ENCODE measurements at places on chromosomes 5 and 9.

- DNase-seq: no peak
Measured at GRCh38 chr5:109053995-109054417, 306.3 kb downstream of the FER start.

DNA sequence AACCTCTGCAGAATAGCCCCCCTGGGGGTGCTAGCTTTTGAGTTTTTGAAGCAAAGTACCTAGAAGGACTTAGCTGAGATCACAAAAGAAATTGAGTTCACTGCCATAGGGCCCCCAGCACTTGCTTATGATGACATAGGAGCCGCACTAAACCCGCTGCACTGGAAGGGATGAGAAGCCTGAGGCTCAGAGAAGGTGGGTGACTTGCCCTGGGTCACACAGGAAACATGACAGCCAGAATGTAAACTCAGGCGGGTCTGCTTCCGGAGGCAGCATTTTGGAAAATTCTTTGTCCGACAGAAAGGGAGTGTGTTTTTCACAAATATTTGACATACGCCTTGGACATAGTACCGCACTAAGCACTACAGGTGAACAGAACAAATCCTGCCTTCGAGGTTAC lies 8.4 kb upstream of the TOR1B start:
- no peak for DNase-seq

- no peak for DNase-seq
Measured at GRCh38 chr5:16855485-16855884, 80.6 kb downstream of the MYO10 start.

GRCh38 chr9:18235181-18235908 lies 238.6 kb upstream of the ADAMTSL1 start:
- no peak for DNase-seq

- DNase-seq: no peak
Measured at GRCh38 chr9:13596383-13596970, 317.0 kb upstream of the MPDZ start.

GRCh38 chr9:5947912-5948311 lies 57.2 kb downstream of the MLANA start:
- DNase-seq: no peak

DNA sequence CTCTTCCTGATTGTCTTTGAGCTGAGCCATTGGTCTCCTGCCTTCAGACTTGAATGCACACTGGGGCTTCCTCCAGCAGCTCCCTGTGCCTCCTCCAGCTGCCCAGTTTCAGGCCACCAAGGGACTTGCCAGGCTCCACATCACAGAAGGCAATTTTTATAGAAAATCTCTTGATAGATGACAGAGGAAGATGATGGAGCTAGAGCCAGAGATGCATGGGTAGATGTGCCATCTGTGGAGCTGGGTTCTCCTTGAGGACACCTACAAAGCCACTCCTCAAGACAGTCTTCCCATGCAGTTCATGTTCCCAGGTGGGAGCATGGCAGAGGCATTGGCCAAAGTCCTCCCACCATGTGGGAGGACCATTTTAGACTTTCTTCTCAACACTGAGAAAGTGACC lies 239.6 kb upstream of the IRX1 start:
- DNase-seq: peak; percentile 77

GRCh38 chr9:111094433-111094924 lies 56.2 kb upstream of the LPAR1 start:
- DNase-seq: no peak

DNA sequence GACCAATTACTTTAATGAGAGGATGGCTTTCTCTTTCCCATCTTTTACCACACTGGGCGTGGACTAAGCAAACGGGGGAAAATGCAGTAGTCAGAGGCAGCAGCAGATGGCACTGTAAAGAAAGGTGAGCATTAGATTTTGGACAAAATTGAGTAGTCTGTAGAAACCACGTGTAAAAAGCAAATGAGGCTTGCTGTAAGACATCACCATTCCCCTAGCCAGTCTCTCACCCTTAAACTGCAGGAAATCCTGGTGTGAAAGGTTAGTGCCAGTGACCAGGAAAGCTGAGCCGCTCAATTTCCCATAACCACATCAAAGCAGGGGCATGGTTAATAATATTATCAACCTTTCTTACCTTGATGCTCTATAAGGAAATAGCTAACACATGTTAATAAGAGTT lies 31.8 kb downstream of the SPATA31C2 start:
- DNase-seq: no peak

GRCh38 chr9:114123031-114123977 lies 24.2 kb upstream of the KIF12 start:
- no peak for DNase-seq

DNA sequence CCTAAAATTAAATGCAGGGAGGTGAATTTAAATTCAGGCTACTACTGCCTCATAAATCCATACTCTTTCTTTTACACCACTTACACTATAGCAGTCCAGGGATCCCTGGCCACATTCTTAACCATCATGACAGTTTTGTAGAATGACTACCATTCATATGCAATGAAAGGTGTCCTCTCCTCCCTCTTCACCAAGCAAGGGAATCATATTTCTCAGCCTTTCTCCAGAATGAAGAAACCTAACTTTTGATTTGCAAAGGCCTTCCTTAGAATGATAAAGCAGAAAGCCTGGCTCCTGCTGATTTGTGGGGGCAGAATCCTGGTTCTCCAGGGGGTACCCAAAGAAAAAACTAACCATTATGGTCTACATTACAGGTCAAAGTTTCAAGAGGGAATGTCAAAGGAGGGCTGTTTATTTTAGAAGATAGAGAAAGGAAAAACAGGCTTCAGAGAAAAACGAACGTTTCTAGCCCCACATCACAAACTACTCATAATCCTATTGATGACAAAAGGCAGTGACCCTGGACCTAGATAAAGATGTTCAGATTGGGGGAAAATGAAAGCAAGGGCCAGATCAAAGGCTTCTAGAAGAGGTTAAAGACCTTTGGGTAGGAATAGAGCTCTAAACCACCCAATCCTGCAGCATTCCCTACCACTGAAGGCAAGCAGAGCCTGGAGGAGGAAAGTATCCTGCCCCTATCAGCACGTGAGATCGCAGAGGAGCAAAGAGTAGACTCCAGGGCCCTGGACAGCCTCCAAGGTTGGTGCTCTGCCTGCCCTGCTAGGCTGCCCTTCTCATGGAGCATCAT lies 11.5 kb downstream of the WNT8A start:
- no peak for DNase-seq

GRCh38 chr5:97102010-97102470 lies 40.4 kb downstream of the LIX1 start:
- DNase-seq: no peak

DNA sequence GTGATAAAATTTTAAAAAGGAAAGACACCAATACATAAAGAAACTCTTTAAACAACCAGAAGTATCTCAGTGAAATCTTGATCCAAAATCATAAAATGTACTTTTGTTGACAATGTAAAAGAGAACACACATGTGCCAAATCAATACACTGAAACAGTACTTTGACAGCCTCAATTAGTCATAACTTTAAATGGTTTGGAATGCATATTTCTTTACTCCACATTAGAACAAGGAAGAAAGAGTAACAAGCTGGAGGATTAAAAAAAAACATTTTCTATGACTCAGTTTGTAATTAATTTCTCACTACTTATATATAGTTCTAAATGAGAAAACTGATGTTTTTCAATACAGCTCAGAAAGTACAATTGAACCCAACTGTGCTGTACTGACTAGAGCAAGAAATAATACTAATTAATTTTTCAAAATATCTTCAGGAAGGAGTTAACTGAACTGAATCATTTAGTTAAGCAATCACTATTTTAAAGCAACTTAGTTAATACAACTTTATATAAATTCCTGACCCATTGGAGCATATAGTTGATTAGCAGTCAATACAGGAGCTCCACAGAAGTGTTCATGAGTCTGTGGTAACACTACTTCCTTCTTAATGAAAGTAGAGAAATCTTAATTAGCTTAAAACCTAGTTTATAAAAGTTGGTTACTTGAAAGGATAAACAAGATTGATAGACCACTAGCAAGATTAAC lies 101.0 kb downstream of the NR3C1 start:
- no peak for DNase-seq

DNA sequence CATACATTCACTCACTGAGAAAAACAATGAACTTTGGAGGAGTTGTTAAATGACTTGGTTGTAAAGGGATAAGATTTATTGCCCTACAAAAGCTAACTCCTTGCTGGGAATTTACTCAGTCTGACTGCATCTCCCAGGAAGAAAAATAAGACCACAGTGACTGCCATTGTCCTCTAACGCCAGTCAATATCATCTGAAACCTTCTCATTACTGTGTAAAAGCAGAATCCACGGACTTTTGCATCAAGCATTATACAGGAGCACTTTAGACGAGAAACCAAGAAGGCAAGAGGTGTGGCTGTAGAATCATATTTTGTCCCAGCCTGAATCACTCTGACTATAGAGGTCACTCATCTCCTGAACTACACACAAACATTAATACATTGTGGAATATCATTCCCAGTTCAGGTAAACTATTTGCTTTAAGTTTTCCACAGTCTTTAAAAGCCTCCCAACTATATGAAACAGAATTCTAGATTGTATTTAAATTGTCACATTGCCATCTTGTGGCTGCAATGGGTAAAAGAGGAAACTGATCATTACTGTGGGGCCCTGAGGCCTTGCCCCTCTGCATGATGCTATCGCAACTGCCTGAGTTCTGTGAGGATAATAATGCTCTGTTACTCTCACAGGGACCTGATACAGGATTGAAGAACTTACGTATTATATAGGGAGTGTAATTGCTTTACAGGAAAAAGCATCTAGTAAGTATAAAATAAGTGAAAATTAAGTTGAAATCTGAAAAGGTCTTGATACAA lies 142.9 kb downstream of the SLCO4C1 start:
- DNase-seq: no peak

GRCh38 chr5:119016125-119016774 lies 27.9 kb upstream of the DTWD2 start:
- DNase-seq: no peak

GRCh38 chr5:175275097-175275496 lies 168.9 kb downstream of the DRD1 start:
- DNase-seq: no peak

- DNase-seq: no peak
Measured at GRCh38 chr5:139994234-139994633, 48.9 kb downstream of the NRG2 start.

- no peak for DNase-seq
Measured at GRCh38 chr5:102759700-102760099, 4.6 kb downstream of the PAM start.

DNA sequence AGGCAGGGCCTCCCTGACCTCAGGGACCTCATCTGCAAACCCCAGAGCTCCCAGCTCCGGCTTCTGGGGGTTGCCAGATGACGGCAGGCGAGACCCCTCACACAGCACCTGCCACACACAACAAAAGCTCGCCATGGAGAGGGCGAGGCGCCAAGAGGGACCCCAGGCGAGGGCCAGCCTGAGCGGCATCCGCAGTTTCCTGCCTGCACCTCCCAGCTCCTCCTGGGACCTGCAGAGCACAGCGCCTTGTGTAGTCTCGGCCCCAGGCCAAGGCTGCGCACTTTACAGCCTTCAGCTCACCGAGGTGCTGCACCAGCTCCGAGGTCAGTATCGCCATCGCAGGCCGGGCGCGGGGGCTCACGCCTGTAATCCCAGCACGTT lies 82.4 kb upstream of the ADAMTS2 start:
- DNase-seq: no peak

DNA sequence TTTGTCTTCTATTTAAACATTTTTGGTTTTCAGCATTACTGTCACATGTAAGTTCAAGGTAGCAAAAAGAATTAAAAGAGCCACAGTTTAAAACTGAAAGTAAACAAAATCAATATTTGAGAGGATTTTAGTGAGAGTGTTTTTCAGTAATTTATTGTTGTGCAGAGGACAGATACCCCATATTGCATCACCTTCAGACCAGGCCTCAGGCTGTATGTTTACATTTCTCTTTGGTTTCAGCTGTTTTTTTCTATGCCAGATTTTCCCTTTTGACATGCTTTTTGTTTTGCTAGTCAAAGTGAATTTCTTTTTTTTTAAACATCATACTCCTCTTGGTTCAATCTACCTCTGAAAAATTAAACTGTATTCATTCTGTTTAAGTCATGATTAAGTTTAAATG lies 47.2 kb downstream of the MAST4 start:
- DNase-seq: no peak

DNA sequence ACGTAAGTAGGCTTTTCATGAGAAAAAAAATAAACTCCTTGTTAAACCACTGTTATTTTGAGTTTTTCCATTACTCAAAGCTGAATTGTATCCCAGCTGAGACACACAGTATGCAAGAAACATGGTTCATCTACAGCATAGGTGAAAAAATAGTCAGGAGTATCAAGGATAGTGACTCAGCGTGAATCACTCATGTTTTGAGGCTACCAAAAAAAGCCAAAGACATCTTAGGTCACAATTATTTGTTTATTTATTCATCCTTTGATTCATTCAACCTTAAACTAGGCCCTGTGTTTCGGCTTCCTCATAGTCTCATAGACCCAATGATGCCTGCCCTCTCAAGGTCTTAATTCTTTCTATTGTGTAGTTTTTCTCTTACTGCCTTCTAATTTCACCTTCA lies 32.9 kb upstream of the STX17 start:
- DNase-seq: no peak

DNA sequence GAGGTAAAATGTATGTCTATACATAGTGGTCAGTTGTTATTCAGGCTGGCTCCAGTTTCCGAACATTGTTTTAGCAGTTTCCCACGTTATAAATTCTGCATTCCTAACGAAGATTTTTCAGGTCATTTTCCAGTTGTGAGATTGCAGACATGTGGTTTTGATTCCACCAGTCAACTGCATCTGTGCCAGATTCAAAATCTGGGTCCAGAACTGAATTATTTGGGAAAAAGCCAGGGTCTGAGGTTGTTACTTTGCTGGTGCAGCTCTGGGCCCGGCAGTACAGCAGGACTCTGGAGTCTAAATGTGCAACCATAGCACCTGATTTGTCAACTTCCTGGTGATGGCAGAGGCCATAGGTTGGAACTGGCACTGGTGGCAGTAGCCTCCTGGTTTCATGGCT lies 105.7 kb upstream of the MEGF10 start:
- no peak for DNase-seq

DNA sequence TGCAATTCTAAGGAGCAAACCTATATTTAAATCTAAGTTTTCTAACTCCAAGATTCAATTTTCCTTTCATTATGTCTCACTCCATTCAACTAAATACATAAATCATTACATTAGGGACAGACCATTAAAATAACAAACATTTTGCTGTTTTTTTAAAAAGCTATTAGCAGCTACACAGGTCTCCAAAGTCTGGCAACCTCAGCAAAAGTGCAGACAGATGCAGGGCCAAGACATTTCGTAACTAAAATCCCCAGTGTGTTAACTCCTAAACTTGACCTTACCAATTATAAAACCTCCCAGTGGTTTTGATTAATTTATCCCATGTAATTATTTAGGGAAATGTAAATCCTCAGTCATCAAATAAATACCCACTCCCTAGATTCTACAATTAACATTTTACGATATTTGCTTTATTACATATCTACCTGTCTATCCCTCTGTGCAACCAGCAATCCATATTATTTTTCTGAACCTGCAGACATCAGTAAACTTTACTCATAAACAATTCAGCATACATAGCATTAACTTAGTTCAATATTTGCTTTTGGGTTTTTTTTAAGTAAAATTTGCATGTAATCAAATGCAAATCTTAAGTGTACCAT lies 64.7 kb downstream of the RGS7BP start:
- DNase-seq: no peak

- no peak for DNase-seq
Measured at GRCh38 chr9:121718084-121718483, 66.7 kb downstream of the DAB2IP start.

GRCh38 chr5:4995014-4995413 lies 145.1 kb upstream of the ADAMTS16 start:
- DNase-seq: no peak

- DNase-seq: no peak
Measured at GRCh38 chr9:38626006-38626405, 5.6 kb upstream of the ANKRD18A start.
